Activated T-cell treated with anti-CD3 and anti-CD28 coated beads, Interleukin-2, amount 50 U/mL, for 24 hours (primary cell): ENCODE measurements at places on chromosomes 2 and 18.

GRCh38 chr18:37144921-37145320 is 316.0 kb downstream of the KIAA1328 start:
- DNase-seq = no peak
- H3K36me3 ChIP-seq = peaks cover 12% of the 10 kb centered on the region
- H3K27ac ChIP-seq = no peak overlapping the region
- H3K4me1 ChIP-seq = no peaks in the 10 kb centered on the region
- H3K4me3 ChIP-seq = no peak overlapping the region
- H3K27me3 ChIP-seq = no peaks in the 10 kb centered on the region

DNA sequence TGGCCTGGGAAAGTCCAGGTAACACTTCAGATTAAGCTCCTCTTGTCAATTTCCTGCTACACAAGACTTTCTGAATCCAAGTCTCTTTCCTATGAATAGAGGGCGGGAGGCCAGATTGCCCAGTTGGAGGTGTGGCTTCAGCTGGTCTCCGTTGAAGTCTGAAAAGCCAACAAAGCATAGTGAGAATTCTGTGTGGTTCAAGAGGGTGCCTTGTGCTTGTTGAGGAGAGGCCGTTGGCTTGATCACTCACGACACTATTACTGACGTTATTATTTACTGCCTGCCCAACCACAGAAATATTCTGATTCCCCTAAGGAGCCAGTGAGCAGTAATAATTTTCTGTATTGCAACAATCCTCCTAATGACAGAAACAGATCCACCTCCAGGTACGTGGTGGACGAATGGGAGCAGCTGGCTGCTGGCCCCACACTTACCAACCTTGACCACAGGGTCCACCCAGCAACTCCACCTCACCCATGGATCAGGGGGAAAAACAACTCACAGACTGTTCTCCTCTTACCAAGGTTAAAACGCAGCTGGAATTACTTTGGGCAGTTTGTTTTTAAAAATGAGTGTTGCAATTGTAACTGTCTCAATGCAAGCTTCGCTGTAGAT is 21.9 kb downstream of the NRP2 start:
- DNase-seq = no peak
- H3K27me3 ChIP-seq = peaks cover 3% of the 10 kb centered on the region
- no peak overlapping the region for H3K27ac ChIP-seq
- H3K36me3 ChIP-seq = no peaks in the 10 kb centered on the region

GRCh38 chr18:41553716-41554115 is 401.3 kb upstream of the PIK3C3 start:
- H3K27me3 ChIP-seq = no peaks in the 10 kb centered on the region
- H3K36me3 ChIP-seq = no peaks in the 10 kb centered on the region
- H3K27ac ChIP-seq = no peak overlapping the region
- H3K4me1 ChIP-seq = no peaks in the 10 kb centered on the region
- no peak overlapping the region for H3K4me3 ChIP-seq
- DNase-seq = no peak

GRCh38 chr2:159807183-159808031 is 9.4 kb upstream of the CD302 start:
- H3K4me1 ChIP-seq = peaks cover 11% of the 10 kb centered on the region
- H3K27me3 ChIP-seq = no peaks in the 10 kb centered on the region
- DNase-seq = no peak
- no peak overlapping the region for H3K4me3 ChIP-seq
- peaks cover 66% of the 10 kb centered on the region for H3K36me3 ChIP-seq
- H3K27ac ChIP-seq = no peak overlapping the region

DNA sequence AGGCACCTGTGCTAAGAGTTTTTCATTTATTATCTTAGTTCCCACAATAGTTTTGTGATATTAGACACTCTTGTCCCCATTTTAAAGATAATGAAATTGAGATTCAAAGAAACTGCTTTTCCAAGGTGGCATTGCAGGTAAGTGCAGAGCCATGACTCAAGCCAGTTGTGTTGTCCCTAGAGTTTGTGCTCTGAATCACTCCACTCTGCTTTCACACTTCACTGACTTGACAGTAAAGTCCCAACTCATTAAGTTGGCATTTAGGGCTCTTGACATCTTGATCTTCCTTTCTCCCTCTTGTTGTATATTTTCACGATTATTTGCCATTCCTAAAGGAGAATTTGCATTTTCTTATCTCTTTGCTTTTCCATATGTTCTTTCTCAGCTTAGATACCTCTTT is 114.3 kb downstream of the DIS3L2 start:
- no peak overlapping the region for H3K4me3 ChIP-seq
- H3K27me3 ChIP-seq = no peaks in the 10 kb centered on the region
- H3K4me1 ChIP-seq = peaks cover 50% of the 10 kb centered on the region
- no peak overlapping the region for H3K27ac ChIP-seq

- H3K36me3 ChIP-seq = no peaks in the 10 kb centered on the region
- no peak overlapping the region for H3K4me3 ChIP-seq
- no peak for DNase-seq
- H3K27me3 ChIP-seq = no peaks in the 10 kb centered on the region
These were observed 489.6 kb downstream of the SLC4A3 start for GRCh38 chr2:220117025-220117424.

- no peak for DNase-seq
- no peaks in the 10 kb centered on the region for H3K27me3 ChIP-seq
- H3K27ac ChIP-seq = no peak overlapping the region
- no peaks in the 10 kb centered on the region for H3K4me1 ChIP-seq
These were observed 43.1 kb upstream of the GALNT3 start for GRCh38 chr2:165837122-165837521.

GRCh38 chr2:16244966-16245320 is 304.6 kb downstream of the MYCN start:
- no peak for DNase-seq
- H3K36me3 ChIP-seq = no peaks in the 10 kb centered on the region
- H3K27ac ChIP-seq = no peak overlapping the region
- H3K4me1 ChIP-seq = no peaks in the 10 kb centered on the region

DNA sequence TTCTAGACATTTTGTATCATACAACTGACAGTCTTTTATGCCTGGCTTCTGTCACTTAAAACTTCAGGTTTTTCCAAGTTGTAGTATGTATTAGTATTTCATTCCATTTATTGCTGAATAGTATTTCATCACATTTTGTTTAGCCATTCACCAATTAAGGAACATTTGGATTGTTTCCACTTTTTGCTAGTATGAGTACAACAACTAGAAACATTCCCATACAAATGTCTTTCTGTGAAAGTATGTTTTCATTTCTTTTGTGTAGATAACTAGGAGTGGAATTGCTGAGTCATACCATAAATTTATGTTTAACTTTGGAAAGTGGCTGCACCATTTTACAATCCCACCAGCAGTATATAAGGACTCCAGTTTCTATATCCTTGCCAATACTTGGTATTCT is 135.9 kb downstream of the ATAD2B start:
- peaks cover 34% of the 10 kb centered on the region for H3K4me1 ChIP-seq
- peak overlapping the region; percentile 63 for H3K27ac ChIP-seq
- no peak overlapping the region for H3K4me3 ChIP-seq
- H3K36me3 ChIP-seq = peaks cover 36% of the 10 kb centered on the region

GRCh38 chr2:233756429-233757081 is 3.5 kb upstream of the UGT1A1 start:
- peaks cover 20% of the 10 kb centered on the region for H3K27me3 ChIP-seq
- no peak overlapping the region for H3K27ac ChIP-seq
- H3K4me3 ChIP-seq = no peak overlapping the region
- no peaks in the 10 kb centered on the region for H3K36me3 ChIP-seq
- DNase-seq = no peak

GRCh38 chr2:6915399-6915798 is 1.8 kb upstream of the RNF144A start:
- H3K36me3 ChIP-seq = peaks cover 54% of the 10 kb centered on the region
- H3K27ac ChIP-seq = peak overlapping the region; percentile 80
- no peaks in the 10 kb centered on the region for H3K27me3 ChIP-seq
- no peak overlapping the region for H3K4me3 ChIP-seq

- no peaks in the 10 kb centered on the region for H3K27me3 ChIP-seq
- H3K4me1 ChIP-seq = peaks cover 54% of the 10 kb centered on the region
- peak overlapping the region; percentile 95 for H3K4me3 ChIP-seq
- peak overlapping the region; percentile 95 for H3K27ac ChIP-seq
- peaks cover 69% of the 10 kb centered on the region for H3K36me3 ChIP-seq
These were observed 19.1 kb upstream of the STPG4 start for GRCh38 chr2:47173986-47174732.

DNA sequence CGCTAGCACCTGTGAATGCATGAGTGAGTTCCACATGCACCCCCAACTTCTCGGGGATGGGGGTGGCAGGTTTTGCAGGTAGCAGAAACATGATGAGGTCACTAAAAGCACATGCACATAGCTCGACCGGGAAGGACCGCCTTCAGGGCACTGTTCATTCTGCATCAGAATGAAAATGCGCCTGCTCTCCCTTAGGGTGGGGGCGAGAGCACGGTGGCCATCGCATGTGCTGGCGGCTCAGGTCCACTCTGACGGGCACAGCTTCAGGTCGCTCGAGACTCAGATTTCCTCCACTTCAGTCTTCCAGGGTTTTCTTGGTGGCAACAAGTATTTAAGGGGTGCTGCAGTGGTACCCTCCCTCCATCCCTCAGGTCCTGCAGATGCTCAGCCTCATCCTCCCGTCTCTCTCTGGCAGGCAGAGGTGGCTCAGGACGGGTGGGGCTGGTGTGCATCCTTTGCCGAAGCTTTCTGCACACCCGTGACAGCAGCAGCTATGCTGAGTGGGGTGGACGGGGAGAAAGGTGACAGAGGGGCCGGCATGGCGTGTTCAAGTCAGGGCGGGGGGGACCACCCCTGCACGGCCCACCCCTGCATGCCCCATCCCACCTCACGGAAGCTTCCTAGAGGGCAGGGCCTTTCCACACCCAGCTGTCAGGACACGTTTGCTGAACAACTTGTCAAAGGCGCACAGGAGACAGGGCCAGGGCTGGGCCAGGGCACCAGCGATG is 14.8 kb downstream of the KCNIP3 start:
- H3K27me3 ChIP-seq = peaks cover 6% of the 10 kb centered on the region
- no peak overlapping the region for H3K27ac ChIP-seq
- no peaks in the 10 kb centered on the region for H3K4me1 ChIP-seq
- DNase-seq = no peak

DNA sequence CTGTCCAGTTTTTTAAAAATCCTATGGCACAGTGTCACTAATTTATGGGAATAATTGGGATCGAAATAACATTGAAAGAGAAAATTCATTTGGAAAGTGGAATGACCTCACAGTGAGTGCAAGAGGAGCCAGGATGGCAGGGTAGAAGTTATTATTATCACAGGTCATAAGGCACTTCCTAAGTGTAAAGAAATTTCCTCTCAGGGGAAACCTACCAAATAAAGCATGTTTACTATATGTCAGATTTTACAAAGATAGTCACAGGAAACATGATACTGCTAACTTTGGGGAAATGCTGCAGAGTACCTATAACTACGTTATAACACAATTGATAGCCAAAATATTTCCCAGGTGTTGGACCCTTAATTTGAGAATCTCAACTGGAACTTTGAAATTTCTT is 226.3 kb upstream of the SMAD7 start:
- DNase-seq = no peak
- peaks cover 43% of the 10 kb centered on the region for H3K4me1 ChIP-seq
- H3K27me3 ChIP-seq = no peaks in the 10 kb centered on the region
- H3K4me3 ChIP-seq = no peak overlapping the region
- no peak overlapping the region for H3K27ac ChIP-seq
- peaks cover 4% of the 10 kb centered on the region for H3K36me3 ChIP-seq

- H3K36me3 ChIP-seq = no peaks in the 10 kb centered on the region
- DNase-seq = no peak
- no peak overlapping the region for H3K27ac ChIP-seq
- no peak overlapping the region for H3K4me3 ChIP-seq
These were observed 3.6 kb downstream of the COL5A2 start for GRCh38 chr2:189175869-189176433.

- DNase-seq = no peak
- no peaks in the 10 kb centered on the region for H3K4me1 ChIP-seq
- no peaks in the 10 kb centered on the region for H3K27me3 ChIP-seq
- no peak overlapping the region for H3K4me3 ChIP-seq
- H3K27ac ChIP-seq = no peak overlapping the region
These were observed 191.0 kb downstream of the TCF4 start for GRCh38 chr18:55396979-55397378.

DNA sequence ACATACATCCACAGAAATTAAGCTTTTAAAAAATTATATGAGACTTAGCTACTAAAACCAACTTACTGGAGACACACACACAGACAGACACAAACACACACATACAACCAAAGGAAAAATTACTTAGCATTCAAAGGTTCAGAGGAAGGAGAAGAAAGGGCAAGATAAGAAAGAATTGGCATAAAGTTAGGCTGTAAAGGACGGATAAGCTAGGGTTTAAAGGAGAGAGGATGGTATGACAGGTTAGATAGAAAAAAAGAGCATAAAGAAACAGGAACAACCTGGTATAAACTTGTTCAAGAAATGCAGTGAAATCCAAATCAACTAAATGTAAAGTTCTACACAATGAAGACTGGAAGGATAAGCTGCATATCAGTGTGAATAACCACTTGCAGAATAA is 73.4 kb downstream of the SLC66A3 start:
- H3K27me3 ChIP-seq = no peaks in the 10 kb centered on the region
- H3K4me1 ChIP-seq = no peaks in the 10 kb centered on the region
- no peak for DNase-seq
- no peak overlapping the region for H3K27ac ChIP-seq
- H3K36me3 ChIP-seq = peaks cover 15% of the 10 kb centered on the region

DNA sequence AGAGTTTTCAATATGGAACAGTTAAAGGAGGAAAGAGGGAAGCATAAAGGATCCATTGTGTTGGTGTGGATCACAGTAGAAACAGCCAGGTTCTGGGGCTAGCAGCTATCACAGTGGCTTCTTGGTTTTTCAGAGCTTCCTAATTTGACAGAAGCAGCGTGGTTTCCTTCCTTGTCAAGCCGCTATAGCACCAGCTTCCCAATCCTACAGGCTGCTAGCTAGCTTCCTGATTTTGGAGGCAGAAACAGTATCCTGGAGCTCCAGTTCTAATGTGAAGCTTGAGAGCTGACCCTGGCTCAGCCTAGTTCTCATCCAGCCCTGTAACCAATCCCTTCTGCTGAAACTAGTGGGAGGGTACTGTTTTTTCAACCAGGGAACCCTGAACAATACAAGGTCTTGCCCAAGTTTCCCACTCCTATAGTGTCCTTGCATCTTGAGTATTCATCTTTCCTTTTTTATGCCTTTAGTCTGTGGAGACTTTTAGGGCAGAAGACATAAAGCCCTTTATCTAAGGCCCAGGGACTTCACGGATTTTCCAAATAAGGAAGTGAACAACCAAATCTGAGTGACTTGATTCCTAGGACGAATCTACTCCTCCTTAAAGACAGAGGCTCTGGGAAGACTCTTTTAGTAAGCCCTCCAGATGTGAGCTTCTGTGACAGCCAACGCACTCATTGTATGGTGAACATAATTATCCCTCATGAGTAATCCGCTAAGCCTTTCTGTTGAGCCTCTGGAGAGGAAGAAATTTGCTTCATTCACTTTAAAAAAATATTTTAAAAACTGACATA is 33.8 kb downstream of the CCDC93 start:
- no peak overlapping the region for H3K27ac ChIP-seq
- no peaks in the 10 kb centered on the region for H3K27me3 ChIP-seq
- peaks cover 6% of the 10 kb centered on the region for H3K4me1 ChIP-seq
- peaks cover 93% of the 10 kb centered on the region for H3K36me3 ChIP-seq
- no peak overlapping the region for H3K4me3 ChIP-seq
